RPMI7951 (cell line): ENCODE measurements at places on chromosomes 5 and 9. TPM values are rescaled to one million over a fixed set of nuclear protein-coding genes. Genes with fewer than 3 reads are reported as not detected.

DNA sequence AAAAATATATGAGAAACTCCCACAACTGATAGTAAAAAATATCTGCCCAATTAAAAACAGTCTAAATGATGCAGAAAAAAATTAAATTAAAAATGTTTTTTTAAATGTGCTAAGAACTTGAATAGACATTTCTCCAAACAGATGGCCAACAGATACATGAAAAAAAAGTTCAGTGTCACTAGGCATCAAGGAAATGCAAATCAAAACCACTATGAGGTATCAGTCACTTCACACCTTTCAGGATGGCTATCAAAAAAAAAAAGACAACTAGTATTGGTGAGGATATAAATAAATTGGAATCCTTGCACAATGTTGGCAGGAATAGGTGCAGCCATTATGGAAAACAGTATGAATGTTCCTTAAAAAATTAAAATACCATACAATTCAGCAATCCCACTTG is 16.6 kb downstream of the ZNF131 start:
- DNase-seq, result no peak

DNA sequence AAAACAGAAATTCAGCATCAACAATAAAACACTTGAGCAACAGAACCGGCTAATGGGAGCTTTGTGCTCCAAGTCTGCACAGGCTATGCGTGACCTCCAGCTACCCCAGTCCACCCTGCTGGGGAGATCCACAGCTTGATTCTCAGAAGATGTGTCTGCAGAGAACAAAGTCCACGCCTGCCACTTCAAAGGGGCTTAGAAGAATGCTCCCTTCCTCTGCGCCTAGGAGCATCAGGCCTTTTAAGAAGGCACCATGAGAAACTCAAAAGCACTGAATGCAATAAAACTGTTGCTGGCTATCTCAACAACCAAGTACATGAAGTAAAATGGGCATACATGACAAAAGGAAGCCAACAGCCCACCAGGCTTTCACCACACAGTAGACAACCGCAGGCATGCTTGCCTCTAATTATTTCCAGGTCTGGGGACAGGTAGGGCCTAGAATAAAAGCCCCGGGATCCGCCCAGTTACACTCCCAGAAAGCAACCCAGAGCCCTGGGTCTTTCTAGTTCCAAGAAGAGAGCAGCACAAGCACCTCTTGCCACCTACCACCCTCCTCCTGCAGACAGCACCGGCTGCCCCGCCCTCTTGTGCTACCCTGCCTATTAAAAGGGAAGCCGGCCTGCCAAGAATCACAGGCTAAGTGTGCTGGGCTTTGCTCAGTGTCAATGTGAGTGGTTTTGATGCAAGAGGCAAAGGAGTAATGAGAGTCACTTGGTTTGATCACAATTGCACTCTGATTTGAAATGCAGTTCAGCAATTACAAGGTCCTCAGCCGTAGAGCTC is 123.2 kb downstream of the SPOCK1 start:
- no peak for DNase-seq

DNA sequence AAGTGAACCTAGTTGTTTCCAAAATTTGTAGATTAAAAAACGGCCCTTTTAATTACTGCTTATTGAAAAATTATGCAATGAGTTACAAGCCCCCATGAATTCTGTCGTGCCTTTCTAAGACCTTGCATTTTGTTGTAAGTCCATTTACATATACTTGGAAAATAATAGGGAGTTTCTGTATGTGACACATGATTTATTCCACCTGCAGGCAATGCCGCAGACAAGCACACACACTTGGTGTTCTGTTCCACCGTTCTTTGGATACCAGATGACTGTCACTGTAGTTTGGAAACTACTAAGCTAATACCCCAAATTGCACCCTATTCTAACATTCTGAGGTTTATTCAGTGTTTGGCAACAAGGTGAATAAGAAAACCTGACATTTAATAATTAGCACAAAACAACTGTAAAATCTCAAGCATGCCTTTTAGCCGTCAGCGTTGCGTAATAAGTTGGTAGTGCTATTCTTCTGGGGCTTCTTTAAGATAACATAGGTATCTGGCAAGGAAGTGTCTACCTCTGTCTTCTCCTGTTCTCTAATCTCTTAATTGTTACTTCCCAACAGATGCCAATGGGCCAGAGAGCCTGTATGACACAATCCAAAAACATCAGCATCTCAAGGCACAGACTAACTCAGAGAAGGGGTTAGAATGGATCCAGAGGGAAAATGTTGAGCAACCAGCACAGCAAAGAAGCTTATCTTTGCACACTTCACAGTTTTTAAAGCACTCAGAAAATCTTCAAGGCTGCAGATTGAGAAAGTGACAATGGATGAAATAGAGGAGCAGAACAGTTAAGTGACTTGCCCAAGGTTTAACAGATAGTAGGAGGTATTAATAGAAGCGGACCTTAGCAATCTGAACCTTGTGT is 48.2 kb upstream of the DPYSL3 start:
- no peak for DNase-seq

The FAM169A gene
- 0.36 and 0.39 TPM in 2 replicates for total RNA-seq

The F2RL1 gene
- 6.8 and 8.6 TPM in 2 replicates for total RNA-seq

DNA sequence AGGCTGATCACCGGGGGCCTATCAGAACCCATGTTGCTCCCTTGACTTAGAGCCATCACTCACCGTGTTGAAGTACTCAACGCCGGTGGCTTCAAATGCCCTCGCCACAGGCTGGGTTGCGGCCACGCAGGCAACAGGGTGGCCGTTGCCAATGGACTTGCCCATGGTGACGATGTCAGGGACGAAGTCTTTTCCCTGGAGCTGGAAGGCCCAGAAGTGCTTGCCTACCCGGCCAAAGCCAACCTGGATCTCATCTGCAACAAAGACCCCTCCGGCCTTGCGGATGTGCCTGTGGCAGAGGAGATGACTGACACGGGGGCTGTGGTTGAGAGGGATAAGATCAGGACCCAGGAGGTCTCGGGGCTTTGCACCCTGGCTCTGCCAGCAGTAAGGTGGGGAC is 10.3 kb downstream of the PHYKPL start:
- DNase-seq, result no peak
